ENCODE measurements at places on chromosomes 7 and 10.

- DNase-seq, result no peak
These were observed 548.0 kb downstream of the MAGI2 start for GRCh38 chr7:78905436-78905835.

- DNase-seq, result no peak
These were observed 252.5 kb downstream of the PAXIP1 start for GRCh38 chr7:154750353-154750801.

GRCh38 chr7:54483523-54483922 is 58.7 kb upstream of the VSTM2A start:
- DNase-seq, result no peak

DNA sequence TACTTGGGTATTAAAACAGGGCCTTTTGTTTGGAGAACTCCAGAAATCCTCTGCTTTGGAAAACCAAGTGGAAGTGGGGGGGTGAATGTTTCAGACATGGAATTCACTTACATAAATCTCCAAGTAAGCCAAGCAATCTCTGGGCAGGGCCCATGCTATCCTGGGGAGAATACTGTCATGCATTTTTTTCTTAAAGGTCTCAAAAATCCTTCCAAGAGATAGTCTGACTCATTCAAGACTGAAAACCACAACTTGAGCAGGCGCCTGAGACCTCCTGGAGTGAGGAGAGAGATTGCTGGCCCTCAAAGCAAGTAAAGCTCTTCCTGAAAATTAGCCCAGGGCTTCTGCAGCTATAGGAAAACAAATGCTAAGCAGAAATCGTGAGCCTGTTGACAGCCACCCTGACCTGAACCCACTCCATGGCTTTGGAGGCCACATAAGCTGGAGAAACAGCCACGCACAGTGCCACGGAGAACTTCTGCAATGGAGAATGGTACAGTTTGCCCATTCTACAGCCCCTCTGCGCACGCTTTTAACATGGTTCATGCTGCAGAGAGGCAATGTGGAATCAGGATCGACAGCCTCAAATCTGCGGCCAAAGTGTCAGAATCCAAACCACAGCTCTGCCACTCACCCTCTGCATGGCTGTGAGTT is 203.1 kb upstream of the AUTS2 start:
- DNase-seq, result no peak

GRCh38 chr10:71769279-71769823 is 4.0 kb downstream of the VSIR start:
- no peak for DNase-seq

GRCh38 chr7:83739527-83739926 is 90.6 kb upstream of the SEMA3E start:
- no peak for DNase-seq

DNA sequence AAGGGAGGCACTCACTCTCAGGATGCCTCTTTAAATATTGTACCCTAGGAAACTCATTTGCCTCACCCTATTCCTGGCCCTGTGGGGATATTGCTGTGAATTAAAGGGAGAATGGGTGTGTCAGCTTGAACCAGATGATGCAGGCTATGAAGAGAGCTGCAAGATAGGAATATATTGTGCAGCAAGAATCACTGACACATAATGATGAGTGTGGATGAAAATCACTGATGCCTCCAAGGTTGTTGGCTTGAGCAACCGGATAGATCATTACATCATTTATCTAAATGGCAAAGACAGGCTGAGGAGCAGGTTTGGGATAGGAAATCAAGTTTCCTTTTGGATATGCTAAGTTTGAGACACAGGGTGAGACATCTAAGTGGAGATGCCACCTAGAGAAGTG is 6.2 kb downstream of the SLC26A4 start:
- no peak for DNase-seq

GRCh38 chr10:69515699-69516259 is 57.4 kb downstream of the NEUROG3 start:
- DNase-seq, result peak; percentile 84

DNA sequence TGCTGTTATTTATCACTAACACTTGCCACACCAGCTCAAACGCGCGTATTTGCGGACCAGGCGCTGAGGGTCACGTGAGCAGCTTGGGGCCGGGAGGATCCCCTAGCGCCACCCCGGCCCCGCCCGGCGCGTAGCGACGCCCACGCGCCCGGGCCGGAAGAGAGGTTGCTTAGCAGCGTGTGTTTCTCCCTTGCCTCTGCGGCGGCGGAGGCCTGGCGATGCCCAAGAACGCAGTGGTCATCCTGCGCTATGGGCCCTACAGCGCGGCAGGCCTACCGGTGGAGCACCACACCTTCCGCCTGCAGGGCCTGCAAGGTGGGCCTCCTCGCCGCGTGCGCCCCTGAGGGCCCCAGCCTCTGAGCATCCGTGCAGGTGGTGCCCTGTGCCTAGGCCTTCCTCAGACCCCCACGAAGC is at the start of gene C10orf53:
Gene C10orf53, plus strand, starts transcription at position 172 of the 414 bp plus-strand sequence. Its CDS starts 47 bp downstream, at position 219.
- DNase-seq, result peak; percentile 62

DNA sequence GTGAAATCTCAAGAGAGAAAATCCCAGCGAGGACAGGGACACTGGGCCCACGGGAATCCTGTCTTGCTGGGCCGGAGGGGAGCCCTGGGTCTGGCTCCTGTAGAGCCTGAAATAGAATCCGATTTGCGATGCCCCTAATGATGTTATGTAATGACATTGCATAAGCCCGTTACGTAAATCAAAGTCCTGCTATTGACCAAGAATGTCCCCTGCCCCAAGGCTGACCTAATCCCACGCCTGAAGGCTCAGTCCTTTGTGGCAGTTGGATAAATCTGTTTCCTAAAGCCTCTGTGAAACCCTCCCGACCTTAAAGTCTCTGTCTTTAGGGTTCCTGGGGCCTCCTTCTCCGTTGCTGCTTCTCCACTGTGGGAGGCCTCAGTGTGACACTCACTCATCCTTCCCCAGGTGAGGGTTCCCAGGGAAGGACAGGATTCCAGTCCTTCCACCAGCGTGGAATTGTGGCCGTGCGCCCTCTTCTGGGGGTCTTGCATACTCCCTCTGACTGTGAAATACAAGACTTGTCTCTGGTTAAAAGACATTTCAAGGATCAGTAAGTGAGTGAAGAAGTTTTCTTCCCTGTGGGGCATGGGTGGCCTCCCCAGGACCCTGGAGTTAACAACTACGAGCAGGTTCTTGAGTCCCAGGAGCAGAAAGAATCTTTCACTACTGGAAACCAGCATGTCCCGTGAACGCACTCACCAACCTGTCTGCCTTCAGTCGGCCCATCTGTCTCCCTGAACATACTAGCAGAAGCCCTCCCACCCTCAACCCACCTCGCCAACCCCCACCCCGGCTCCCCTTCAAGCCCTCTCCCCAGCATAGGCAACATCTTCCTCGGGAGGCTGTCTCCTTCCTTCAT is 19.8 kb downstream of the ZNF467 start:
- DNase-seq, result no peak
